Bronchial epithelial cell (primary cell): ENCODE measurements at places on chromosomes 13 and 19.

DNA sequence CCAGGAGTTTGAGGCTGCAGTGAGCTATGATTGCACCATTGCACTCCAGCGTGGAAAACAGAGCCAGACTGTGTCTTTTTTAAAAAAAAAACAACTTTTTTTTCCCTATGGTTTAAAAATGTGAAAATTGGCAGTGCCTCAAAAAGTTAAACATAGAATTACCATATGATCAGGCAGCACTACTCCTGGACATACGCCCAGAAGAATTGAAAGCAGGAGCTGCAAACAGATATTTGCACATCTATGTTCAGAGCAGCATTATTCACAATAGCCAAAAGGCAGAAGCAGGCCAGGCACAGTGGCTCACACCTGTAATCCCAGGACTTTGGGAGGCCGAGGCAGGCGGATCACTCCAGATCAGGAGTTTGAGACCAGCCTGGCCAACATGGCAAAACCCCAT is 3.8 kb upstream of the RETN start:
- no peak for DNase-seq

GRCh38 chr13:74715718-74716117 is 581.5 kb upstream of the KLF12 start:
- DNase-seq = no peak

DNA sequence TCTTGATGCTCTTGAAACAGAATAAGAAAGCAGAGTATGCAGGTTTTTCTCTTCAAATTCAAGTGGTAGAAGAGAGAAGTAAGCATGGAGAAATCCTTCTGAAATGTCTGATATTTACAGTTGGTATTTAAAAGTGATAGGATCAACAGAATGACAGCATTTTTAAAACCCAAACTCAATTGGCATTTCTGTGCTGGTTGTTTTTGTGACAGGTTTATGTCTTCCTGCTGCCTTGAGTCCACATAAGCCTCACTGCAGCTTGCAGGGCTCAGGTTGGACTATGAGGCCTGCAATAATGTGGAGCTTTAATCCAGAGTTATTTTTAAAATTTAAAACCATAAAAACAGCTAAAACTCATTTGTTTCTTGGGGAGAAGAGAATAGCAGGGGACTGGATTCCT is 105.1 kb downstream of the ZAR1L start:
- no peak for DNase-seq

DNA sequence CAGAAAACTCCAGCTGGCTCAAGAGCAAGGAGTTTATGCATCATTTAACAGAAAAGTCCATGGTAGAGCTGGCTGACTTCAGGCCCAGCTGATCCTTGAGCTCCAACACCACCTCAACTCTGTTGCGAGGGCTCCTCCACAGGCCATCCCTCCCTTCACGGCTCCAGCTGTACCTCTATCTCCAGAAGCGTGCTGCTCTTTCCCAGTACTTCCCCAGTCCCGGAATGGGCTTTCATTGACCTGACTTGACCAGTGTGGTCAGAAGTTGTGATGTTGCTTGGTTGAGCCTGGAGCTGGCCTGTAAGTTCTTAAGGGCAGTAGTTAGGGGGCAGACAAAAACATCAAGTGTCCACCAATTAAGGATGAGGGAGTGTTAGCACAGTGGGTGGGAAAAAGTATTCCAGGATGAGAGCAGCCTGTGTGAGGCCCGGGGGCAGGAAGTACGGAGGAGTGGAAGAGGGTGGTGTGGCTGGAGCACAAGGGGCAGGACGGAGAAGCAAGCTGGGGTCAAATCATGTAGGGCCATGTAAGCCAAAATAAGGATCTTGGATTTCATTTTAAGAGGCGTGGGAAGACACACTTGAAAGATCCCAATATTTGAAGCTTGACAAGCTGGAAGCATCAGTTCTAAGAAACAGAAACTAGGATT is 24.0 kb downstream of the SKA3 start:
- DNase-seq = no peak

GRCh38 chr13:91078093-91078679 is 269.3 kb upstream of the MIR17HG start:
- peak; percentile 12 for DNase-seq

GRCh38 chr19:6271721-6272410 is 7.9 kb downstream of the MLLT1 start:
- DNase-seq = no peak

- DNase-seq = no peak
Observed at GRCh38 chr19:2376784-2377519, 16.9 kb downstream of the TMPRSS9 start.

GRCh38 chr13:44158881-44159632 is 214.6 kb upstream of the SERP2 start:
- DNase-seq = no peak

- DNase-seq = peak; percentile 48
Observed at GRCh38 chr13:61192826-61193225, 222.8 kb downstream of the PCDH20 start.

GRCh38 chr13:29925457-29926097 is 75.2 kb upstream of the UBL3 start:
- peak; percentile 90 for DNase-seq

GRCh38 chr13:98022210-98022609 is 68.7 kb downstream of the IPO5 start:
- peak; percentile 45 for DNase-seq

DNA sequence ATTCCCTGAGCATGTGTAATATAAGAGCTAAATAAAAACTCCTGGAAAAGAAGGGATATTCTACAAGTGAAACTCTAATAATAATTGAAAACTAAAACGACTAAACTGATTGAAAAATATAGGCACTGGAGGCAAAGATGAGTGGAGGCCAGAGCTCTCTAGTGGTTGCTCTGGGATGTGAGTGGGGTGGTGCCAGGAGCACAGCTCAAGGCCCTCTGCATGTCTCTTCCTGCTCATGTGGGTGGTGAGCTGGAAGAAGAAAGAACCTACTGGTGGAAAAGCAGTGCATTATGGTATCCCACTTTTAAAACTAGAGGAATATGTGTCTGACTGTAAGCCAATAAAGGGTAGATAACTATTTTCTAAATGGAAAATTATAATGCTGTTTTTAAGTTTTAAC is 15.8 kb upstream of the ARHGEF7 start:
- peak; percentile 17 for DNase-seq

- no peak for DNase-seq
Observed at GRCh38 chr13:48118030-48118429, 23.1 kb upstream of the MED4 start.
